Esophagus squamous epithelium (tissue), 5 donors: ENCODE measurements at places on chromosomes 7 and 10.

- DNase-seq: no peak
Measured at GRCh38 chr7:116969371-116969902, 16.1 kb downstream of the ST7 start.

GRCh38 chr7:105185290-105186010, 171.4 kb downstream of the KMT2E start:
- no peak for DNase-seq

- no peak for DNase-seq
Measured at GRCh38 chr10:98414932-98415730, at the start of gene PYROXD2. Gene PYROXD2, minus strand, starts transcription at chr10:98415182. Its CDS starts 47 bp downstream, at chr10:98415135.

DNA sequence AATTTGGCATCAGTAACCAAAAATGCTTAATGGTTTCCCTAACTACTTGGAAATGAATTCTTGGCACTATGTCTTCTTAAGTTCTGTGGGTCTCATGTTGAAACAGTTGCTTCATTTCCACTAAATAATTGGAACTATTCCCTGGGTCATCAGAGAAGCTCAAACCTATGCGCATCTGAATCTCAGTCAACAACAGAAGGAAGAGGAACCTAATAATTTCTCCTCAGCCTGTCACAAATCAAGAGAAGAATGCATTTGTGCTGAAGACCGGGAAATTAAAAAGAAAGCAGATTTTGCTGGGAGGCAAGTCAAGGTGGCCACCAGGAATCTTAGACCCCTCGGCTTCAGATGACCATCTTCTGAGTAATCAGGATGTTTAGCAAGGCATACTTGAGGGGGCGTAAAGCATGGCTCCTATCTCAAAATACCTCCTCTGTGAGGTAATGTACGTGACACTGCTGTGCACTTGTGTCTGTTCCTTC, 41.4 kb downstream of the TOMM7 start:
- DNase-seq: no peak

DNA sequence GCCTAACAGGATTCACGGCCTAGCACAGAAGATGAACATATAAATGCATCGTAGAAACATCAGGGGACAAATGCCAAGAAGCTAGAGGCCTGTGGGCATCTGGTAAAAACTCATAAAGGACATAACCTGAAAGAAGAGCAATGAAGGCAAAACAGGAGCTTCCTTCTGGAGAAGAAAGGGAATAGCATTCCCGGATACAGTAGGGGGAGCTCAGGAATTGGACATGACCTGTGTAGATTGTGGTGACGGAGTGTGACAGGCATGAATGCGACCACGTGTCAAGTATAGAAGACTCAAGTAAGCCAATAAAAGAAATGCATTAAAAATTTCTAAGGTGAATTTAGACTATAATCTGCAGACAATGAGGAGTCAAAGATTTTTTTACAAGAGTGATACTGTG, 270.1 kb downstream of the AGMO start:
- no peak for DNase-seq

DNA sequence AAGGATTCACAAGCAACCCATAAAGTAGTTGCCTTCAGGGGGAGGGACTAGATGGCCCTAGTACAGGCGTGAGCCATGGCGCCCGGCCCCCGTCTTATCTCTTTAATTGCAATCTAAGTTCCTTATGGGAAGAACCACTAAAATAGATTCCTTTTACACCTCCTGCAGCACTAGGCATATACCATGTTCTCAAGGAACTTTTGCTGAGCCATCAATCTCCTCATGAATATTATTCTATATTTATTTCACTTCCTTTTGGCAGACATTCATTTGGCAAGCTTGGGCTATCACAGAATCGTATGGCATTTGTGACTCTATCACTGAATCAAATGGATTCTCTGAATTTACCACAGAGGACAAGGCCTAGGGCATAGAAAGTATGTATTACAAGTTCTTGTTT, 14.8 kb upstream of the DNAJC12 start:
- no peak for DNase-seq

GRCh38 chr10:76962851-76963250, 674.8 kb downstream of the KCNMA1 start:
- no peak for DNase-seq

DNA sequence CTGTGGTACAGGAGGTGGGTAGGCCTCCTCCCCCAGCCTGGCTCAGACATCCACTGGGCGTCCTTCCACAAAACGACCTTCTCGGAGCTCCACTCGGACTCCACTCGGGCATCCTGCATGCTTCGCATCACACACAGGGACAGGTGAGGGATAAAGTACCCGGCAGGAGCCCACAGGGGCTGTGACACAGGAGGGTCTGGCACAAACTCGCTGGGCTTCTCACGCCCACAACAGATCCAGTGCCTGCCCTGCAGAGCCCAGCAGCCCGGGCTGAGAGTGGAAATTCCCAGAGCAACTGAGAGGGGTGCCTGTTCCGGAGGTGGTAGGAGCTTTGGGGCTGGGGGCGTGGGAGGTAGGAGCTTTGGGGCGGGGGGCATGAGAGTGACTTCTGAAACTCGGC, 108.4 kb downstream of the MKI67 start:
- no peak for DNase-seq

GRCh38 chr7:28397141-28397540, 15.2 kb upstream of the CREB5 start:
- no peak for DNase-seq

DNA sequence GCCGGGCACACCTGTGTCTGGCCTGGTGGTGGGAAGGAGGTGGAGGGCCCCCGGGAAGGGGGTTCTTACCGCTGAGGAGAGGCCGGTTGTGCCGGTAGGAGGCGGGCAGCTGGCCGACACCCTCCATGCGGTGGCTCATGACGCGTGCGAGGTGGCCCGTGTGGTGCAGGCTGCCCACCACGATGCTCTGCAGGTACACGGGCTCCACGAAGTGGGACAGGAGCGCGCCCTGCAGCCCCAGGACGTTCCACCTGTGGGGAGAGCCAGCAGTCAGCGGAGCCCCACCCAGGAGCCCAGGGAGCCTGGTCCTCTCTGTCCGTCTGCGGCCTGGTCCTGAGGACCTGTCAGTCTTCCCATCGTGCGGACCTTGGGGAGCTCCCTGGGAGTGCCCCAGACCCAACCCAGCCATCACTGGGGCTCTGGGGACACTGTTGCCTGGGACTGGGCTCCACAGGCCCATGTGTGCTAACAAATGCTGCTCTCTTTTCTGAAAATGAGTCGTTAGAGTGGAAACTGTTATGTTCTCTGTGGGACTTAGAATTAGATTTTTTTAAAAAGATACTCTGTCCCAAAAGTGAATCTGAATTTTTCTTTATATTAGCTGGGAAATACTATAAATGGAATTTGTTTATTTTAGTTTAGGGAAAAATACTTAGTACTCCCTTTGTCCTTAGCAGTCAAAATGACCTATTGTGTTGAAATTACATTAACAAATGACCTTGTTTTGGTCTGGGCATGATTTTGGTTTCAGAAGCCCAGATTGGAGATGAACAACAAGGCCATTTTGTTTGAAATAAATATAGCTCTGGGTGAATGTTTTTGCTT, 143.9 kb downstream of the WDR37 start:
- no peak for DNase-seq

GRCh38 chr7:39824456-39825200, 125.4 kb upstream of the CDK13 start:
- DNase-seq: no peak

- DNase-seq: no peak
Measured at GRCh38 chr7:136342251-136342650, 365.1 kb upstream of the MTPN start.

DNA sequence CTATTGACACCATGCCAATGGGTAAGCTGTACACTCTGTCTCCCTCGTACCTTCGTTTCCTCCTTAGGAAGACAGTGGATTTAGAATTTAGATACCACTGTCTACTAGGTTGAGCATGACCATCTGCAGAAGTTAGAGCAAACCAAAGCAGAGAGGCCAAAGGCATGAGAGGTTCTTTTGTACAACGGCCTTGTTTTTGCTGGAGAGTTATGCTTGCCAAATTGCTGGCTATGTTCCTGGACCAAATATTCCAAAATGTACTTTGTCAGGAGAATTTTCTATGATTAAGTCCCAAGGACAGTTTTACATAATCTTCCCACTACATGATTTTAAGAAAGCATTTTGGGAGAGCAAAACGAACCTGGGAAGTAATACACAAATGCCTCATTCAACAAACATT, 47.9 kb upstream of the PLCE1 start:
- no peak for DNase-seq

DNA sequence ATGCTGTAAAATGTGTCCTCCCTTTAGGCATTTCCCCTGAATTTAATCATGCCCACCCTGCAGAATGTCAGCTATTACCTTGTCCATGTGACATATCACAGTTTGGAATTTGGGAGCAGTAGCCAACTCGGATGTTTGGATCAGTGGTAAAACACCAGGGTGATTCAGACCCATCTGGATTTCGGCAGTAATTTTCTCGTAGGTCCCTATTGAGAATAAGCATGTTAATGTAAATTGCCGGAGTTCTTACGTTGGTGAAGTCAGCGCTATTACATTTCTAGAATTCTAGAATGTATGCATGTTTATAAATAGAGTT, 44.1 kb downstream of the HGF start:
- no peak for DNase-seq

DNA sequence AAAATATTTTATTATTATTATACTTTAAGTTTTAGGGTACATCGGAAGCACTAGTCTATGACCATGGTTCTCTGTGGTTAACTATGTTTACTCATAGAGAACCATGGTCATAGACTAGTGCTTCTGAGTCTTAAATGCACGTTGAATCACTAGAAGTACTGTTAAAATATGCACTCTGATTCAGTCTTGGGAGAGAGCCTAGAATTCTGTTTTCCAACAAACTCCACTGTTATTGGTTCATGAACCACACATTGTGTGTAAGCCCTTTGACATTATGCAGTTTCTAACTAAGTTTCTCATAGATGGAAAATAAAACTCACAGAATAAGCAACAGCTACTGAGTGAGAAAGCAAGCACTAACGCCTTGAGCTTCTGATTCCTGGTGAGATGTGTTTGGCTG, 1120.6 kb downstream of the SORCS1 start:
- no peak for DNase-seq

GRCh38 chr10:61998937-61999336, 97.4 kb downstream of the ARID5B start:
- no peak for DNase-seq

DNA sequence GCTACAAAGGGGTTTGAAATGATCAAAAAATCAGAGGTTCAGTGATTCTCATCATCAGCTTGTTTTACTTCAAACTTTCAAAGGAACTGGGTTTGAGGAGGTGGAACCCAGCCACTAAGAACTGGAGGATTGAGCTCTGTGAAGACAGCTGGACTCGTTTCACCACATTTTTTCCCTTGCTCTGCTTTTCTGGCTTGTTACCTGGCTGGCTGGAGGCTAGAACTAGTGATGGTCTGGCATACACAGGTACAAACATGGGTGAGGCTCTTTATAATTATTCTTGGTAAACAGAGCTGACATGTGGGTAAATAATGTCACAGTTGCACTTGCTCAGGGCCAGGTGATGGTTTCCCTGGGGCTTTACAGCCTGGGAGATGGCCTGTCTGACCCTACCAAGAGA, 352.5 kb downstream of the FGFR2 start:
- no peak for DNase-seq
